ENCODE measurements at places on chromosomes 3 and 15. TPM values are rescaled to one million over a fixed set of nuclear protein-coding genes. Genes with fewer than 3 reads are reported as not detected.
A peak's percentile ranks its signal among the peaks of the same experiment; 100 is the strongest.

DNA sequence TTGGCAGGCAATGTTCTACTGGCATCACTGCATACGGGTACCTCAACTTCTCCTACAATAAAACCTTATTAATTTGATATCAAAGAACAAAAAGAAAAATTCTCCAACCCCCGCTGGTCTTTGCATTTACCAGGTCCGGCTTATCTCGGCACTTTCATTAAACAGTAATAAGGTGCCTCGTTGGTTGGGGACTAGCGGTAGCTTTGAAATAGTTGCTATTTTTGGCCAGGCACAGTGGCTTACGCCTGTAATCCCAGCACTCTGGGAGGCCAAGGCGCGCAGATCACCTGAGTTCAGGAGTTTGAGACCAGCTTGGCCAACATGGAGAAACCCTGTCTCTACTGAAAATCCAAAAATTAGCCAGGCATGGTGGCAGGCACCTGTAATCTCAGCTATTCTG, 32.0 kb upstream of the CGNL1 start:
- no peak for DNase-seq

GRCh38 chr3:40872258-40872920, 326.9 kb upstream of the CTNNB1 start:
- DNase-seq = no peak

- DNase-seq = no peak
These were observed 3.9 kb downstream of the B4GALT4 start for GRCh38 chr3:119236756-119237155.

- no peak for DNase-seq
These were observed 832.2 kb downstream of the SQOR start for GRCh38 chr15:46467041-46467440.

DNA sequence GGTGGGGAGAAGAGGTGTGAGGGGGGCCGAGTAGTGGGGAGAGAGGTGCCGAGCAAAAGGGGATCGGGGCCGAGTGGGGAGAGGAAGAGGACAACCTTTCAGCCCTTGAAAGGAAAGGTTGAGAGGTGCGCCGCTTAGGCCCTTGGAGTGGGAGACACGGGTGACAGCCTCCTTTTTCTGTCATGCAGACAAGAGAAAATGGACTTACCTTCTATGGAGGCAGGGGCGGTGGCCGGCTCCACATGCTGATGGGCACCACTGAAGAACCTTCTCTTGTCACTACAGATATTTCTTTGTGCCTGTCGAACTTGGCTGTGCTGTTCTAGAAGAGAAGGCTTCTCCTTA, 421 bp downstream of the KLHL18 start:
- DNase-seq = peak; percentile 24

- no peak for DNase-seq
These were observed 22.0 kb downstream of the TMEM158 start for GRCh38 chr3:45204136-45204535.

The GMNC gene
- not detected for total RNA-seq

The SCAANT1 gene
- total RNA-seq = not detected

The SNX22 gene
- 1.2 TPM for total RNA-seq

All from Caco-2 (cell line).